ENCODE measurements at places on chromosomes 5 and 9.
A peak's percentile ranks its signal among the peaks of the same experiment; 100 is the strongest.

DNA sequence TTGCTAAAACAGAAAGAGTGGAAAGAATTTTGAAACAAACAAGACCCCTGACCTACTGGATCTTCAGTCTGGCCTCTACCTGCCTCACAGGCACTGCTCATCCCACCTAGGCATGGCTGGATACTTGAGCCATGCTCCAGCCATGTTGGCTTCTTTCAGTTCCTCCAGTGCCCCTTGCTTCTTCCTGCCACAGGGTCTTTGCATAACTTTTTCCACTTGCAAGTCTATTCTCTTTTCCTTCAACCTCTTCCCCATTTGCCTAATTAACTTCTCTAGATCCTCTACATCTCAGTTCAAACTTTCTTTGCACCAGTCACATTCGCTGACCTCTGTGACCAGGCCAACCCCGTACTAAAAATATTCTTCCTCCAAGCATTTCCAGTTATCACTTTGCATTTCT lies 50.4 kb downstream of the STARD4 start:
- DNase-seq = no peak

DNA sequence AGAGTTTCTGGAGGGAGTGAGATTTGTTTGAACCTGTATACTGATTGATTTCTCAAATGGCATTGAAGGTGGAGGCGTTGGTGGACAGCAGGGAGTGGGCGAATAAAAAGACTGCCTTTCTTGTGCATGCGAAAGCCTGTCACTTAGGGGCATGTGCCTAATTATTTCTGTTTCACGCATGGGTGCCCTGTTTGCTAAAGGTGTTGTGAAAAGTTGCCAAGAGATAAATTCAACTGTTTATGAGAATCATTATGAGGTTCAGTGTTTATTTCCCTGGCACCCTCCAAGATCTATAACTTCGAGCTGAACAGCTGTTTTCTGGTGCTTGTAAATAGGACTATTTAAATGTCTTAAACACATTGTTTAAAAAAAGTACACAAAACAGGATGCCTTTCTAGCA lies 67.4 kb upstream of the DMRTA1 start:
- DNase-seq = no peak

DNA sequence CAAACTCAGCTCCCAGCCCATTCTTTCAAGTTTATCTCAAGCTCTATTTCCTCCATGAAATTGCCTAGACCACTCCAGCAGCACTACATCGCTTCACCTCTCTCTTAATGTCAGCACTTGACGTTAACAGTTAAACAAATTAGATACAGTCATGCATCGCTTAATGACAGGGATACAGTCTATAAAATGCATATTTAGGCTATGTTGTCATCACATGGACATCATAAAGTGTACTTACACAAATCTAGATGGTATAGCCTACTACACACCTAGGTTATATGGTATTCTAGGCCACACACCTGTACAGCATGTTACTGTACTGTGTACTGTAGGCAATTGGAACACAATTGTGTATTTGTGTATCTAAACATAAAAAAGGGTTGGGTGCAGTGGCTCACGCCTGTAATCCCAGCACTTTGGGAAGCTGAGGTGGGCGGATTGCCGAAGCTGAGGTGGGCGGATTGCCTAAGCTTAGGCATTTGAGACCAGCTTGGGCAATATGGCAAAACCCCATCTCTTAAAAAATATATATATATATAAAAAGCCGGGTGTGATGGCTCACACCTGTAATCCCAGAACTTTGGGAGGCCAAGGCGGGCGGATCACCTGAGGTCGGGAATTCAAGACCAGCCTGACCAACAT lies 13.4 kb upstream of the PCSK5 start:
- no peak for DNase-seq

GRCh38 chr9:133685653-133686609 lies 49.8 kb downstream of the DBH start:
- DNase-seq = no peak

- DNase-seq = no peak
Measured at GRCh38 chr9:37156781-37157356, 36.5 kb downstream of the ZCCHC7 start.

GRCh38 chr5:91928754-91929521 lies 545.8 kb upstream of the ARRDC3 start:
- DNase-seq = no peak

DNA sequence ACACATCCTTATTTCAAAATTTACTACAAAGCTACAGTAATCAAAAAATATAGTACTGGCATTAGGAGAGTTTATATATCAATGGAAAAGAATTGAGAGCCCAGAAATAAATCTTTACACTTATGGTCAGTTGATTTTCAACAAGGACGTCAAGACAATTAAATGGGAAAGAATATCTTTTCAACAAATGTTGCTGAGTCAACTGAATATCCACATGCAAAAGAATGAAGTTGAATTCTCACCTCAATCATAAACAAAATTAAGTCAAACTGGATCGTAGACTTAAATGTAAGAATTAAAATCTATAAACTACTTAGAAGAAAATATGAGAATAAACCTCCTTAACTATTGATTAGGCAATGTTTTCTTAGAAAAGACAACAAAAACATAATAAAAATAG lies 61.5 kb upstream of the PRR16 start:
- DNase-seq = no peak

DNA sequence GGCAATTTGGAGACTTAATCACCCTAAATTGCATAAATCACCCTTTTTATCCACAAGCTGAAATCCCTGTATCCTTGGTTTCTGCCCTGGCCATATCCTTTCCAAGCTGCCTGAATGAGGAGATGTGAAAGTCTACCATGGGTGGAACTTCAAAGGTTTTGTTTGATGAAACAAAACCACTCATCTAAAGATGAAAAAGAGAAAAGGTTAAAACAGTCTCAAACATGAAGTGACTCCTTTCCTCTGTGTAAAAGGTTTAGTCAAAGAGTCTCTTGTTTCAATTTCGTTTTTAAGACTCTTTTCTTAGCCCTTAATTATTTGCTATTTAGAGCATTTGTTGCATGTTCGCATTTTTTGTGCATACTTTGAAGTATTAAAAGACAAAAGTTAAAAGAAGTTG lies 11.2 kb downstream of the SLC45A2 start:
- no peak for DNase-seq

DNA sequence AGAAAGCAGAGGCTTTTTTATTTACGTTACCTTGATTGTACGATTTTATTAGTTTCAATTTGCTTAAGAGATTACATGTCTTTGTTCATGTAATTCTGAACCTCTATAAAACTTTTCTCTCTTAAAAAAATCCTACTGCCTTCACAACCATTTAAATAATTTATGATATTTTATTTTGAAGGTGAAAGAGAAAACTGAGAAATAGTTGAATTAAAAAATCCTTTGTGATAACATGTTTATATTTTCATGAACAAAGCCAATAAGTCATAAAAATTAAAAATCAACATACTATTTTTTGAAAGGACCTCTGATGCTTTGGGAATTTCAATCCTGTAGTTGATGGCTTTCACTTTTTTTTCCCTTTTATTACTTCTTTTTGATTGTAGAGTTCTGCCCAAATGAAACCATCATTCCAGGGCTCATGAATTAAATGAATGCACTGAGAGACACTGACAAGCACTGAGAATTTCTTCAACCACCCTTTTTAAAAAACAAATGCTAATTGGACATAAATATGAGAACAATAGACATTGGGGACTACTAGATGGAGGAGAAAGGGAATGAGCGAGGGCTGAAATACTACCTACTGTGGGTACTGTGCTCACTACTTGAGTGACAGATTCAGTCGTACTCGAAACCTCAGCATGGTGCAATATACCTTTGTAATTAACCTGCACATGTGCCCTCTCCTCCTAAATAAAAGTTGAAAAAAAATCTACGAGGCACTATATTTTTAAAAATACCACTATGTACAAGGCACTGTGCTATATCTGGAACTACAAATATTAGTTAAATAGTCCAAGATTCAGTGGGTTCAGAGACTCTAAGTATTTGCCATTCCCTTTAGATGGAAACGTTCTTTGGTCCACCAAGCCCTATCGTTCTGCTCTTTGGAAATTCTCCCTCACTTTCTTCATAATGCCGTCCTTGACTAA lies 5.9 kb downstream of the CDKN2A start:
- DNase-seq = no peak

GRCh38 chr9:99931155-99931840 lies 24.8 kb downstream of the STX17 start:
- no peak for DNase-seq

DNA sequence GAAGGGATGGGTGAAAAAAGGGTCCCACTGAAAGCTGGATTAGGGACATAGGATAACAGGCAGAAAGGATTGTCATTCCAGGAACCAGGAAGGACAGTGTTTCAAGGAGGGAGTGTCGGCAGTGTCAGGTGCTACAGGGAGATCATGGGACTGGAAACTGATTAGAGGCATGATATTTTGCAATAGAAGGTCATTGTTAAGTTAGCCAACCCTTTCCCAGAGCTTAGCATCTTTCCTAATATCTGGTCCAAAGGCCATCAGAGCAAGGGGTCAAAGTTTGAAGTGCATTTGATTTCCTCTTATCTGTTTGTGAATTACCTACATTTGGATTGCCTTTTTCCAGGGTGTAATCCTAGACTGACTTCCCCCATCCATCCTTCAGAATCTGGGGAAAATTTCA lies 91.3 kb downstream of the DOCK2 start:
- DNase-seq = no peak

- DNase-seq = no peak
Measured at GRCh38 chr5:35067985-35068384, 20.2 kb upstream of the AGXT2 start.

DNA sequence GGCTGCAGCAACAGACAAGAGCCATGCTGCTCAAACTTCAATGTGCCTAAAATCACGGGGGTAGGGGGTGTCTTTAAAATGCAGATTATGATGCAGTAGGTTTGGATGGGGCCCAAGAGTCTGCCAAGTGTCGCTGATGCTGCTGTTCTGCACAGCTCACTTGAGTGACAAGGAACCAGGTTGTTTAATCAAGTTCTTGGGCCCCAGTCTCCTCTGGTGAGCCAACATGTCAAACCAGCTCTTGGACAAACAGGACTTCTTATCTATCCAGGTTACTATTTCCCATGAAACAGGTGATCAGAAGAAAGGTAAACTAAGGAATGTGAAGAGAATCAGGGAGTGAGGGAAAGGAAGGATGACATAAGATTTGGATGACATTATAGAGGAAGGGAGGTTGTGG lies 78.0 kb downstream of the APBA1 start:
- DNase-seq = no peak

DNA sequence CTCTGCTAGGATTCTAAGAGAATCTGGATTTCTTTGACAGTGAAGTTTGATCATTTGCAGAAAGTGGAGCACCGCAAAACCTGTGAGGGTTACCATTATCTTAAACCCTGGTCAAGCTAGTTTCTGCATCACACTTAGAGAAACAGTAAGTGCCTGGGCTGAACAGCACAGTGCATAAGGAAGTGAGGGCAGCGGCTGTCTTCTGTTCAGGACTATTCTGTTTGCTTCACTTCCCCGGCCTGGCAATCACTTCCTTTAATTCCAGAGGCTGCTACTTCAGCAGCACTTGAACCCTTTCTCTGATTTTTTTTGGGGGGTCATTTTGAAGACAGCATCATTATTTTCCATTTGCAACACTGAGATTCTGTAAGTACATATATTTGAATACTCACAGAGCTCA lies 32.0 kb downstream of the SEMA6A start:
- DNase-seq = no peak

- DNase-seq = peak; percentile 63
Measured at GRCh38 chr5:132103332-132103951, 29.9 kb downstream of the CSF2 start.

- no peak for DNase-seq
Measured at GRCh38 chr5:58326022-58326421, 133.9 kb downstream of the PLK2 start.

GRCh38 chr5:72063219-72063819 lies 44.0 kb upstream of the MAP1B start:
- DNase-seq = no peak

GRCh38 chr9:27602954-27603353 lies 29.7 kb upstream of the C9orf72 start:
- DNase-seq = no peak

Data from bone marrow (tissue), 2 donors.